ENCODE measurements at places on chromosomes 1 and 21.

GRCh38 chr1:40720493-40720892 is 29.0 kb downstream of the NFYC start:
- DNase-seq: no peak

DNA sequence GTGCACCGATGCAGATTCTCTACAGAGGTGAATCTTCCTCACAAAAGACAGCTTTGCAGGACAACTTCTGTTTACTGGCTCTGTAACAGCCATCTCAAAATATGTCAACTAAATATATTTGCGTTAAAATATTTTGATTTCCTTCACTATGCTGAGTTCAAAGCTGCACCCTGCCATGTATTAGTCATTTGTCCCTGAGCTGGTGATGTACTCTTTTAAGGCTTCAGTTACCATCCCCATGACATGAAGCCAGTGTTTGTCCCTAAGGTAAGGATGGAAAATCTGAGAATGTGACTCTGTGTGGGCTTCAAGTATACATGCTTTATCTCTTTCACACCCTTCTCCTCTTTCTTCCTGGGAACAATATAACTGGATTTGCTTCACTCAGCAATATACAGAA is 70.2 kb upstream of the BTG3 start:
- DNase-seq: no peak

- DNase-seq: no peak
Measured at GRCh38 chr1:28663871-28664470, 4.6 kb upstream of the GMEB1 start.

GRCh38 chr1:150072959-150073358 is 5.4 kb downstream of the VPS45 start:
- DNase-seq: no peak

- DNase-seq: no peak
Measured at GRCh38 chr1:84736445-84736844, 46.2 kb upstream of the SSX2IP start.

- no peak for DNase-seq
Measured at GRCh38 chr1:213491468-213491867, 440.4 kb downstream of the RPS6KC1 start.

- no peak for DNase-seq
Measured at GRCh38 chr21:41973427-41973831, 19.6 kb upstream of the C2CD2 start.

GRCh38 chr1:57424231-57425027 is 569 bp upstream of the DAB1 start:
- DNase-seq: no peak

GRCh38 chr1:9675393-9675792 is 23.9 kb downstream of the PIK3CD start:
- no peak for DNase-seq

GRCh38 chr1:201084295-201084694 is 27.9 kb downstream of the CACNA1S start:
- no peak for DNase-seq

DNA sequence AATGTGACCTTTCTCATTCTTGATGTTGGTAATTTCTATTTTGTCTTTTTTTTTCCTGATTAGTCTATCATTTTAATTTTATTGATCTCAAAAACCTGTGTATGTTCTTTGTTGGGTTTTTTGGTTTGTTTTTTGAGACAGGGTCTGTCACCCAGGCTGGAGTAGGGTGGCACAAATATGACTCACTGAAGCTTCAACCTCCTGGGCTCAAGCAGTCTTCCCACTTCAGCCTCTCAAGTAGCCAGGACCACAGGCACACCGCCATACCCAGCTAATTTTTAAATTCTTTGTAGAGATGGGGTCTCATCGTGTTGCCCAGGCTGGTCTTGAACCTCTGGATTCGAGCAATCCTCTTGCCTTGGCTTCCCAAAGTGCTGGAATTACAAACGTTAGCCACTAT is 145.2 kb downstream of the PIK3R3 start:
- DNase-seq: no peak

DNA sequence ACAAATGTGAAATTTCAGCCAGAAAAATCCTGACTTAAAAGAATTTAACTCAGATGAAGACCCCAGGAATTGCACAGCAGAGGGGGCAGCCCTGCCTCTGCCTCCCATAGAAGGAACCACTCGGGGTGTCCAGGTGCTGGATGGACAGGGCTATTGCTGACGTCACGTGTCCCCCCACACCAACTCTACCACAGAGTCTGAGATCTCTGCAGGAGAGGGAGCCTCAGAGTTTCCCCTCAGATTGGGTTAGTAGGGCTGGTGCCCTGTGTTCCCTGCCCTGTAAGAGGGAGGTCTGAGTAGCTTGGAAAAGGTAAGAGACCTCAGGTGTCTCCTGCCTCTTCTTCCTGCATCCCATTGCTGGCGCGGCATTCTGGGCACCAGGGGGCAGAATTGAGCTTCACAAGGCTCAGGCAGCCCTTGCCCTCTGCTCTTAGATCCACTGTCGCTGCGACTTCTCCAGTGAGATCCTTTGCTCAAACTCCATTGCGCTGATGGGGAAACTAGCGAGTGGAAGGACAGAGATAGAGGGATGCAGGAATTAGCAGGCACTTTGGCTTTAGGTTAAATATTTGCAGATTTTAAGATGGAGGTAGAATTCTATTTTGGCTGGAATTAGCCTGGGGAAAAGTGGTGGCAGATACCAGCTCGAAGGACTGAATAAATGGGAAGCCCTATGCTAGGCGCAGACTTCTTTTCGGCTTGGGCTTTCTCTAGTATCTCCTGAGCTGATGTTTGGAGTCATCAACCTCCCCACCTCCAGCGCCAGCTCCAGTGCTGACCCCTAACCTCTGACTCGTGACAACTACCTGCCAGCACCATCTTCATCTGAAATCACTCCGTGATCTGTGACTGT is 42.8 kb upstream of the DMBX1 start:
- DNase-seq: peak; percentile 57

DNA sequence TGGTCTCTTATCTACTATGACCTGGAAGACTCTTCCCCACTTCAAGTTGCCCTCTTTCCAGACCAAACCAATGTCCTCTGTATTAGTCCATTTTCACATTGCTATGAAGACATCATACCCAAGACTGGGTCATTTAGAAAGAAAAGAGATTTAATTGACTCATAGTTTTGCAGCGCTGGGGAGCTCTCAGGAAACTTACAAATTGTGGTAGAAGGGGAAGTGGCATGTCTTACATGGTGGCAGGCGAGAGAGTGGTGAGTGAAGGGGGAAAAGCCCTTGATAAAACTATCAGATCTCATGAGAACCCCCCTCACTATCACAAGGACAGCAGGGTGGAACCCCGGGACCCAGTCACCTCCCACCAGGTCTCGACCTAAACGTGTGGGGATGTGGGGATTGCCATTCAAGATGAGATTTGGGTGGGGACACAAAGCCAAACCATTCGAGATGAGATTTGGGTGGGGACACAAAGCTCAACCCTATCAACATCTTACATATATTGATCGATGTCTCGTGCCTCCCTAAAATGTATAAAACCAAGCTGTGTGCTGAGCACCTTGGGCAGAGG is 14.2 kb upstream of the AGPAT3 start:
- DNase-seq: no peak

GRCh38 chr1:30523055-30524020 is 200.0 kb downstream of the MATN1 start:
- no peak for DNase-seq

- no peak for DNase-seq
Measured at GRCh38 chr1:230308039-230308438, 118.1 kb downstream of the PGBD5 start.

GRCh38 chr1:87203904-87204303 is 124.8 kb upstream of the LMO4 start:
- no peak for DNase-seq

GRCh38 chr1:172699695-172700227 is 40.9 kb downstream of the FASLG start:
- DNase-seq: no peak

Data from activated CD4-positive, alpha-beta T cell treated with anti-CD3 and anti-CD28 coated beads for 1 hour (primary cell).